ENCODE measurements at places on chromosomes 16 and 17.

GRCh38 chr17:74316220-74316619 is 9.8 kb upstream of the KIF19 start:
- no peak for DNase-seq

GRCh38 chr17:16486373-16487250 is 5.4 kb downstream of the LRRC75A start:
- peak; percentile 83 for DNase-seq

GRCh38 chr17:43834106-43834505 is 1.2 kb upstream of the MPP3 start:
- no peak for DNase-seq

GRCh38 chr17:65293584-65294180 is 156.5 kb downstream of the RGS9 start:
- DNase-seq = no peak
